Fibroblast of villous mesenchyme (primary cell): ENCODE measurements at places on chromosomes 5 and 9. TPM values are rescaled to one million over a fixed set of nuclear protein-coding genes. Genes with fewer than 3 reads are reported as not detected.

Gene FAXDC2
- total RNA-seq, result 4.2 and 7.8 TPM in 2 replicates

Gene TYRP1
- total RNA-seq, result 0.43 and 2.9 TPM in 2 replicates

Gene PCDHAC1
- under 0.01 TPM in 2 replicates for total RNA-seq

Gene QRFP
- not detected in 2 replicates for total RNA-seq

Gene ZNF883
- total RNA-seq, result 0.64 and 2.2 TPM in 2 replicates

Gene CDH9
- total RNA-seq, result not detected in 2 replicates

Gene MYOT
- total RNA-seq, result not detected in 2 replicates

Gene AJM1
- total RNA-seq, result 0.86 and 1.3 TPM in 2 replicates

Gene TRIM41
- 9.9 and 12.2 TPM in 2 replicates for total RNA-seq

DNA sequence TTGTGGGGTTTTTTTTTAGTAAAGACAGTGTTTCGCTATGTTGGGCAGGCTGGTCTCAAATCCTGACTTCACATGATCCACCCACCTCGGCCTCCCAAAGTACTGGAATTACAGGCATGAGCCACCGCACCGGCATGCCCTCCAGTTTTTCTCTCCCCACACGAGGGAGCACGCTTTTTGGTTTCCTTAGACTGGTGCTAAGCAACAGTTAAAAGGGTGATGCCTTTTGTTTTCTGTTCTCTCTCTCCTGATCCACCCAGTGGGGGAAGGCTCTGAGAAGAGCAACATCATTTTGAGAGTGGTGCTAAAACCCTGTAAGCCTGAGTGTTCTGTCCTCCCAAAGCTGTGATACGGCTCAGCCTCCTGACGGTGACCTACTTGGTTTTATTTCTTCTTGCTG is 146.6 kb downstream of the MAN2A1 start:
- no peak for DNase-seq

- no peak for DNase-seq
These were observed 52.9 kb downstream of the APBA1 start for GRCh38 chr9:69619233-69619632.

DNA sequence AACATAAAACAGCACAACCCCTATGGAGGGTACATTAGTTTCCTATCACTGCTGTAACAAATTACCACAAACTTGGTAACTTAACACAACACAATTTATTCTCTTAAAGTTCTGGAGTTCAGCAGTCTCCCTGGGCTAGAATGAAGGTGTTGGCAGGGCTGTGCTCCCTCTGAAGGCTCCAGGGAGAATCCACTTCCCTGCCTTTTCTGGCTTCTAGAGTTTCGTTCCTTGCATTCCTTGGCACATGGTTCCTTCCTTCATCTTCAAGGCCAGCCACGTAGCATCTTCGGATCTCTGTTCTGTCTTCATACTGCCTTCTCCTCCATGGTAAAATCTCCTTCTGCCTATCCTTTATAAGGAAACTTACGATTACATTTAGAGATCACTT is 25.0 kb upstream of the GSN start:
- no peak for DNase-seq

GRCh38 chr5:139016186-139016585 is 141.1 kb upstream of the LRRTM2 start:
- no peak for DNase-seq

GRCh38 chr5:170306381-170306831 is 8.8 kb upstream of the LCP2 start:
- peak; percentile 10 for DNase-seq

DNA sequence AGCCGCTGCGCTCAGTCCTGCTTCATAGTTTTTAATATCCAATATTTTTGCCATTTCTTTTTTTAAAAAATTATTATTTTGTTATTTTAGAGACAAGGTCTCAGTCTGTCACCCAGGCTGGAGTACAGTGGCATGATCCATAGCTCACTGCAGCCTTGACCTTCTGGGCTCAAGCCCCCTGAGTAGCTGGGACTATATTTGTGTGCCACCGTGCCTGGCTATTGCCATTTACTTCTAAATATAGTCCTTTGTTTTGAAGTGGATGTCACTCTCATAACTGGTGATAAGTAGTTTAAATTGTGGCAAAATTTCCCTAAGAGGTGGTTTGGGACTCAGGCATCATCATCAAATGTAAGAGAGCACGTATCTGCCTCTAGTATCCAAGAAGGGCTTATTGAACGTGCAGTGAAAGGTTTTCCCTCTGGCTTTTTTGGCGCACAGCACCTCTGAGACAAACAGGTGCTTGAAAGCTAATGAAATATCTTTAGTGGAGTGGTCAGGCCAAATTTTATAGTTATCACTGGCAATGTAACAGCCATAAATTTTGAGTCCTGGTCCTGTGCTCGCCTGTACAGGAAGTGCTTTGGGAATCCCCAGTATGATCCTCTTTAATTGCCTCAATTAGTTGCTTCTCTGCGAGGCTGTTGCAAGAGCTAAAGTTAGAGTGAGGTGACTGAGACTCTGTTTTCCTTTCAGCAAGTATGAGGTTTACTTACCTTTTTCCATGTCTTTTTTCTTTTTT is 14.8 kb downstream of the STXBP1 start:
- peak; percentile 18 for DNase-seq

- peak; percentile 70 for DNase-seq
These were observed 120.1 kb upstream of the LPAR1 start for GRCh38 chr9:111158363-111158762.

- DNase-seq, result no peak
These were observed 1.1 kb downstream of the EPB41L4B start for GRCh38 chr9:109319626-109320241.

- DNase-seq, result no peak
These were observed 66.0 kb upstream of the CXCL14 start for GRCh38 chr5:135644816-135645215.

DNA sequence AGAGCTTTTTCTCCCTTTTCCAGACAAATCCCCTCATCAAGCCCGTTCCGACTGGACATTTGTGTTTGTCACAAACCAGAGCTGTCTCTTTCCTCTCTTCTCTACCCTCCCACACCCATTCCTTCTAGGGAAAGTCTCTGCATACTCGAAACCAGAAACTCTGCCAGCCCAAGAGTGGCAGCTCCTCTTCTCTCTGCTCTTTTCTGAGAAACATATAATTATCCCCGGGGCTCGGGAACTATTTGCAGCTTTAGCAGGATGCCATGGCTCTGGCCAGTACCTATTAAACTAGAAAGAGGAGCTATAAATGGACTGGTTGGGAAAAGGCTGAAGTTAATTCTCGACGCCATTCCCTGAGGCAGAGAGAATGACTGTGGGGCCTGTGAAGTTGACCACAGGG is 82.6 kb downstream of the SH3PXD2B start:
- DNase-seq, result no peak

- DNase-seq, result no peak
These were observed 51.6 kb downstream of the CDK5RAP2 start for GRCh38 chr9:120528327-120528726.

- DNase-seq, result peak; percentile 32
These were observed 191.8 kb downstream of the PRR16 start for GRCh38 chr5:120655828-120656435.
